ENCODE measurements at places on chromosomes 12 and 14.

- DNase-seq = no peak
These were observed 8.3 kb downstream of the TNFAIP2 start for GRCh38 chr14:103131580-103131979.

DNA sequence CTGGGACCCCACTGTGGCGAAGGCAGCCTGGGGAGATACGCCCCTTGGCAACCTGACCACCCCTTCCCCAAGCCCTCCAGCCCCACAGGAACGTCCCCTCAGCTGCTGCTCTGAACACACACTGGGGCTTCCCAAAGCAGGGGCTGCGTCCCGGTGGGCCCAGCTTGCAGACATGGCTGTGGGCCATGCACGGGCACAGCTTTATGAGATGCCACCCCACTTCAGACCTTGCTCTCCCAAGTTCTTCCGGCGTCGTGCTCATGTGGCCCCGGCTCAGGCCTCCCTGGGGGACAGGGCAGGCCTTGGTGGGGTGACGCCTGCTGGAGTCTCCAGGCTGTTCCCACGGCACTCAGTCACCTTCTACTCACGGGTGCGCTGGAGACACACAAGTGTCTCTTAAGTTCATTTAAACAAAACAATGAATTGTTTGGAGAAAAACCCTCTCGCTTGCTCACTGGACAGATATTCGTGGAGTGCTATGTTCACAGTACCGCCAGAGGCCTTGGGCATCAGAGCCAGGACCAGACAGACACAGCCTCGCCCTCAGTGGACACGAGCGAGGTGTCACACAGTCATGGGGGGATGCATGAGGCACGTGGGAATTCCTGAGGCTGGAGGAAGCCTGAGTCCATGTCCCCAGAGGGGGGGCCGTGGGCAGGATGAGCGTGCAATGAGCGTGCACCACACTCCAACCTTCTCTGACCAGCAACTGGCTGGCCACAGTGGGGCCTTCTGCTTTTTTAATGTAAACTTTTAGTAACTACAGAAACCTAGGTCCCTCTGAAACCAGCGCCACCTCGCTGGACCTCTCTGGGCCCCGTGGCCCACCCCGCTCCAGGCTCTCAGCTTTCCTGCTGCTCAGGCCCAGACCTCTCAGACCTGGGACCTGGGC is 4.3 kb downstream of the GALNT9 start:
- DNase-seq = peak; percentile 92

DNA sequence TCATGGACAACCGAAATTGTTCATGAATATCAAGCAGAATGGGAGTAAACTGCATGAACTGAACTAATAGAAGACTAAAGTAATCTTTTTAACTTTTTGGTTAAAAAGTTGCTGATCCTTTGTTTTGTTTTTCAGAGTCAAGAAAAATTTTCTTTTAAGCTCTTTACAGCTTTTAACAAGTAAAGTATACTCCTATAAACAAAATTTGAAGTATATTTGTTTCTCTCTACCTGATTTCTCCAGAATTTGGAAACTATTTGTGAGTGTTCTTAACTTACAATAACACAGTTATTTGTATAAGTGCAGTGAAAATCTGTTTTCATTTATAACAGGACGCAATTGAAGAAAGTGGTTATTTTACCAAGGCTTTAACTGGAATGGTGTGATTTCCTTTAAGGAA is 12.2 kb upstream of the LRRK2 start:
- DNase-seq = no peak

- DNase-seq = no peak
These were observed 180.1 kb downstream of the C12orf50 start for GRCh38 chr12:87849074-87849473.

DNA sequence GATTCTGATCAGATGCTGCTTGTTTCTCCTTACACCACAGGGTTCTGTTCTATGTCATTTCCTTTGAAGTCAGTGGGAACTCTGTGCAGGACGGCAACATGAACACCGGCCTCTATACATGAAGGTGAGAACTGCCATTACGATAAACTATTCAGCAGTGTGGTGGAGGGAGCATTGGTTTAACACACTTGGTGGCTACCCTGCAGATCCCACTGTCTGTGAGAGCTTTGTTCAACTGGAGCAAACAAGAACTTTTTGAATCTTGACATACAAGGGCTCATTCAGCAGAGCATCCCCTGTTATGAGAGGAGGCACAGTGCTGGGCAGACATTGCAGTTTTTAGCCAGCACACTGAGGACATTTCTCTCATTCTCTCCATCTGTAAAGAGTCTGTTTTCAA is 10.7 kb upstream of the FRS2 start:
- no peak for DNase-seq

GRCh38 chr14:75519394-75519793 is 2.9 kb upstream of the BATF start:
- DNase-seq = no peak

GRCh38 chr14:73796893-73797542 is 54.6 kb upstream of the PTGR2 start:
- no peak for DNase-seq

GRCh38 chr14:96978525-96979272 is 181.5 kb downstream of the VRK1 start:
- DNase-seq = no peak

GRCh38 chr12:102883204-102883799 is 33.7 kb downstream of the PAH start:
- DNase-seq = peak; percentile 90

DNA sequence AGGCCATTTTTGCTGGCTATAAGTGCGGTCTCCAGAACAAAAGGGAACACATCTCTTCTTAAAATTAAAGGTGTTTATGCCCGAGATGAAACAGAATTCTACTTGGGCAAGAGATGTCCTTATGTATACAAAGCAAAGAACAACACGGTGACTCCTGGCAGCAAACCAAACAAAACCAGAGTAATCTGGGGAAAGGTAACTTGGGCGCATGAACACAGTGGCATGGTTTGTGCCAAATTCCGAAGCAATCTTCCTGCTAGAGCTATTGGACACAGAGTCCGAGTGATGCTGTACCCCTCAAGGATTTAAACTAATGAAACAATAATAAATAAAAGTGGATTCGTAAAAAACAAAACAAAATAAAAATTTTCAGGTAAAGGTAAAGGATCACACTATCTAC is 33.4 kb downstream of the PKP2 start:
- no peak for DNase-seq

DNA sequence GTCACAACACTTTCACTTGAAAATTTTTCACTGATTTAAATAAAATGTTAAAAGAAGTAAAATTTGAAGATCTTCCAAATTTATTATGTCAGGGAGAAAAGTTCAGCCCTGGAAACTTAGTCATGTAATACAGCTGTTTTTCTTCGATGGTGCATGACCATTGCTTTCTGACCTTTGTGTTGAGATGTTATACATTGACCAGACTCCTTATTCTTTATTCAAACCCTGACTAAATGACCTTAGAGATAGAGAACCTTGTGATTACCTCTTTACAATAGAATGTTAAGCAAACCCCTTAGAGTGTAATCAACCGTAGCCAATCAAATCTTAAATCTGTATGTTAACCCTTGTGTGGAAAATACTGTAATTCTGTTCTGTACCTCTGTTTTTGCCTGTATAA is 34.5 kb downstream of the PLCZ1 start:
- DNase-seq = no peak

GRCh38 chr12:124537525-124538193 is 29.8 kb downstream of the NCOR2 start:
- DNase-seq = peak; percentile 81

- DNase-seq = no peak
These were observed 196.6 kb downstream of the PCNX1 start for GRCh38 chr14:71103662-71104484.

DNA sequence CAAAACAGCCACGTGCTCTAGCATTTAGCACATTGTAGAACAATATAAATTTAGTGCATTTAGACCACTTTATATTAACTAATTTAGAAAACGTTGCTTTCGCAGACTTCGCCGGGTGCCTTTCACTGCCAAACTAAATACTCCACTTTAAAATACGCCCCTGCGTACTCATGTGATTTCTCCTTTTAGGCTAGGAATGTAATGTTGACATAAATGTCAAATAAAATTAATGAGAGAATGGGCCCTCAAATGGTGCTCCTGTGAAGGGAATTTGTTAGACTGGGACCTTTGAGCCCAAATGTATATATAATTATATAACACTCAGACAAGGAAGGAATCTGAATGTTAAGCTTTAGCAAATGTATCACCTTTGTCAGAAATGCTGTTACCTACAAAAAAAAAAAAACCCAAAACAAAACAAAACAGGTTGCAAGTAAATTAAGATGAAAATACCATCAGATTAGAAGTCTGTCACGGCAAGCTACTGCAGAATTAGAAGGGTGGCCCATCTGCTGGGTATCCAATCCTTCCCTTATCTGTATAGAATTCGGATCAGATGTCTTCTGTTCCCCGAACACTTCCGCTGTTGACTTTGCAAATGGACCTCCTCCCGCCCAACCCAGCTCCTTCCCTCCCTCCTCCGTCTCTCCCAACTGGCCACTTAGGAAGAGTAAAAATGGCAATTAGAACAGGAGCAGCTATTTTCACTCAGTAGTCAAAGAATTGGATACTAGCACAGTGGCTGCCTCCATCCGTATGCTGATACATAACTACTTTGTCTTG is 159.3 kb upstream of the FOXN3 start:
- DNase-seq = no peak

DNA sequence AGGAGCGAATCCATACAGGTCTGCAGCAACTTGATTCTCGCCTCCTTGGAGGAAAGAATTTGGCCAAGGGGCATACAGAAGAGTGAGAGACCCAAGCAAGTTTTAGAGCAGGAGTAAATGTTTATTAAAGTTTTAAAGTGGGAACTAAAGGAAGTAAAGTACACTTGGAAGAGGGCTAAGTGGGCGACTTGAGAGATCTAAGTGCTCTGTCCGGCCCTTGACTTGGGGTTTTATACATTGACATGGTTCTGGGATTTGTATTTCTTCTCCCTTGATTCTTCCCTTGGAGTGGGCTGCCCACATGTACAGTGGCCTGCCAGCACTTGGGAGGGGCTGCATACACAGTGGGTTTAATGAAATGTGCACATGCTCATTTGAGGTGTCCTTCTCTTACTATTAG is 421.2 kb downstream of the TMEM121 start:
- DNase-seq = no peak

DNA sequence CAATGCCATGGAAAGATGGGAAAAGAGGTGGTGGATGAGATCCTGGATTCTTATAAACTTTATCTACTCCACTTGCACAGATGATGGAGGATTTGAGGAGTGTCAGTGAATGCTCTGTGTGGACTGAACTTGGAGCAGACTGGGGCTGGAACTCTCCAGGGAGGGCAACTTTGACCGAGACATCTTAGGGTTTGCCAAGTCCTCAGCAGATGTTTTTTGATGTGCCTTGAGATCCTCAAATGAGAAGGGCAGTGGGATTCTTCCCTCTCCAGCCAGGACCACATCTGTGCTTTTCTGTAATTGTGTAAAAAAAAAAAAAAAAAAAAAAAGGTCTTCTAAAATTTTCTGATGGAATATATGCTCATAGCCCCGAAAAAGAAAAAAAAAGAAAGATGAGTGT is 23.0 kb upstream of the MYL2 start:
- DNase-seq = no peak

DNA sequence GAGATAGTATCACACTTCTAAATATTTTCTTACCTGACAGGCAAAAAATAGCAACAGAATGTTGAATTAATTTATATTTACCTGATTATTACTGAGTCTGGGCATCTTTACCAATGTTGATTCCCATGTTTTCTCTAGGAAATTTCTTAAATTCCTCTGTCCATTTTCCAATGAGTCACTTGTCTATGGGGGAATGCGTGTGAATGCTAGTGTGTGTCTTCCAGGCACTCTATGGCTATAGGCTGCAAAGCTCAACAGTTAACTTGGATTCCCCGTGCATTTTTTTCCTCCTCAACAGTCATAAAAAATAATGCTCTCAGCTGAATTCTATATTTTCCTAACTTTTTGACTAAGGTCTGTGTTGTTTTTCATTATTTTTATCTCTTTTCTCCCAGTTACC is 1385.8 kb upstream of the FLRT2 start:
- DNase-seq = no peak

GRCh38 chr12:114711689-114712152 is 27.7 kb upstream of the TBX3 start:
- DNase-seq = no peak

- DNase-seq = peak; percentile 96
These were observed 31.0 kb downstream of the NINJ2 start for GRCh38 chr12:632102-632696.

GRCh38 chr14:105602243-105602750 is 75.9 kb downstream of the TMEM121 start:
- DNase-seq = peak; percentile 71

DNA sequence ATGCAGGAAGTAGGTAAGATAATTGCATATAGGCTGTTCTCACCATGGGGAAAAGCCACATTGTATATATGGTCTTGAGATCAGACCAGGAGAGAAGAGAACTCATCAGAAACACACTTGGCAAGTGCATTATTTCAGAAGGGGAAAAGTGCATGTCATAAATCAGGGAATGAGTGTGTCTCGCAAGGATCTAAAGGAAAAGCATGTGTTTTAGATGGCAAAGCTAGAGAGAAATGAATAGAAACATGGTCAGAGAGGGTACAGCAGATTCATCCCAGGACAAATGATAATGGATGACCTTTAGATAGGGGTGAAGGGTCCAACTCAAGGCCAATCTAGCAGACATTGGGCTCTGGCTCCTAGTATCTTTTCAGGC is 230.2 kb upstream of the NAV3 start:
- DNase-seq = no peak

DNA sequence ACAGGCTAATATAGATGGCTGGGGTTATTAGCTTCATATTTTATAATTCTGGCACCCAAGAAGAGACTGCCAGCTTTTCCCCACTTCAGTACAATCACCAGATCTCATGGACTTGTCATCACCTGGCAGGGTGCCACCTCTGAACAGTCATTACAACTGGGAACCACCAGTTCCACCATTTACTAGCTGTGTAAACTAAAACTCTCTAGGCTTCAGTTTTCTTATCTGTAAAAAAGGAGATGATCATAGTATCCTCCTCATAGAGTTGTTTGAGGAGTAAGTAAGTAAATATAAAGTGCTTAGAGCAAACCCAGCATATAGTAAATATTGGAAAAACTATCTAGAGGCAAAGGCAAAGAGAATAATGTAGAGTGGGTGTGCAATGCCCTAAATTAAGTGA is 19.3 kb downstream of the CPNE8 start:
- peak; percentile 82 for DNase-seq

DNA sequence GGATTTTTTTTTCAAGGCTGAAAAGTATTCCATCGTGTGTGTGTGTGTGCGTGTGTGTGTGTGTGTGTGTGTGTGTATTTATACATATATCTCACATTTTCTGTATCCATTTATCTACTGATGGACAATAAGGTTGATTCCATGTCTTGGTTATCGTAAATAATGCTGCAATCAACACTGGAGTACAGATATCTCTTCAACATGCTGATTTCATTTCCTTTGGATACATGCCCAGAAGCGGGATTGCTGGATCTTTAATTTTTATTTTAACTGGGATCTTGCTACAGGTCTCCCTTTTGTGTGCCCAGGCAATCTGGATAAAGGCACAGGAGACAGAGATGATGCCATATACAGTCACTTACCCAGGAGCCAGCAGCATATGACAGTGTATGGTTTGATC is 338.1 kb downstream of the SOX5 start:
- no peak for DNase-seq

GRCh38 chr14:54817506-54817905 is 85.1 kb downstream of the GCH1 start:
- DNase-seq = no peak

Data from osteoblast (primary cell).